Cerebellar nuclear complex (tissue), 1 donor: ENCODE measurements at places on chromosomes 3 and 15.

DNA sequence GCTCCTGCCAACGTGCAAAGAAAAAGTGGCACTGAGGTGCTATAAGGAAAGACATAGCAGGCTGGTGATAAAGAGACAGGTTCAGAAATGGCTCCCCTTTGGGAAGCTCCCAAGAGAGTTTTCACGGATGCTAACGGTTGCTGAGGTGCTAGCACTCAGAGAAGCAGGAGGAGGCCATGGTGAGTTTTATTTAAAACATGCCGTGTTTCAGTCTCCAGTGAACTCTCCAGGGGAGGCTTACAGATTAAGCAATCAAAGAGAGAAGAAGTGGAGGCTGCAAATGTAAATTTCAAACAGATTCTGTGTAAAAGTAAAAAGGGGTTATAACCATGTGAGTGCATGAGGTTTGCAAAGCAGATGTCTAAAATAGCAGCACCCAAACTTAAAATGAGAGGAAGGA is 346.2 kb downstream of the NTRK3 start:
- no peak for DNase-seq

DNA sequence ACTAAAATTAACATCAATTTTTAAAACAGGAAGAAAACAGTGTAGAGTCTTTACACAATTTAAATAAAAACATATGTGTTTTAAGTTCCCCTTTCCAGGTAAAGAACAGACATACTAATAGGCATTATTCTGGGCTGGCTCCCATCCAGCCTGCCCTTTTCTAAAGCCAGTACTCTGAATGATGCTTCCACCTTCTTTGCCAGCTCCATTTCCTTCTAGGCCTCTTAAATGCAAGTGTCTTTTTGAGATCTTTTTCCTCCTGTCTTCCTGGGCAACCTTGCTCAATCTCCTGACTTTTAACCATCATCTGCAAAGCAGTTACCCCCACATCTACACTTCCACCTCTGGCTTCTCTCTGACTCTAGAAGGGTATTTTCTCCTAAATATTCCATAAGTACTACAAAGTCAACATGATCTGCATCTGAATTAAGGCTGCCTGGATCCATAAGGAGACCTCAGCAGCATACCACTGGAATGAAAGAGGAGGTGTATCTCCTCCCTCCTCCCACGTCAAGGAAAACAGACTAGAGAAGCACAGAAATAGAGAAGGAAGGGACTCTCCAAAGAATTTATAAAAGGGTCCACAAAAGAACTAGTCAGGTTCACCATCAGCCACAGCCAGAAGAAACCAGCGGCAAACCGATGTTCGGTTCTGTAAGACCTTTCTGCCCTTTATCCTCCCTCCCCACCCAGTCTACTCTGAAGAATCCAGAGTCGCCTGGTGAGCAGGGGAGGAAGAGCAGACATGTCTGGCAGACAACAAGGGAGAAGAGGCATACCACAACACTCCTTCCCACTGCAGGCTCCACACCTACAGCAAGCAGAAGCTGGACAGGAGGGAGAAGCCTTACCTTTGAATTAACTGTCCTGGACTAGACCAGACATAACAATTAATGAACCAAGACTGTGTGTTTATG is 47.1 kb downstream of the GOLIM4 start:
- DNase-seq, result no peak

GRCh38 chr3:192079098-192079497 is 618.1 kb downstream of the PYDC2 start:
- no peak for DNase-seq

- DNase-seq, result no peak
Observed at GRCh38 chr3:164460851-164461250, 617.4 kb downstream of the SI start.

GRCh38 chr15:98083203-98083910 is 122.9 kb downstream of the ARRDC4 start:
- DNase-seq, result no peak

DNA sequence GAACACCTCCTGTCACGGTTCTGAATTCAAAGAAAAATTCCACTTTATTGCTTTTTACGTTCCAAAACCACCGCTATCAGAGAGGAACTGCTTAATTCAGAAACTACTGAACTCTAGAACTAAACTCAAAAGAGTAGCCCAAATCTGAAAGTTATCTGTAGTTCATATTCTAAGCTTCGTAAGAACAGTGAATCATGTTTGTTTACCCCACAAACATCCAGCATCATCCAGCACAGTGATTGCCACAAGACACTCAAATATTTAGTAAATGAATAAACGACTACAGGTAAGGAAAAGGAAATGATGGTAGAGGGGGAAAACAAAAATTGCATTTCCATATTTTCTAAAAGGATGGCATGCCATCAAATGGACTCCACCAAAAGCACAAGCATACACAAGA is 32.3 kb downstream of the VPS13C start:
- DNase-seq, result no peak

GRCh38 chr15:59347915-59348314 is 24.8 kb downstream of the MYO1E start:
- no peak for DNase-seq

GRCh38 chr3:19526071-19526470 is 377.8 kb downstream of the KCNH8 start:
- DNase-seq, result no peak

- DNase-seq, result no peak
Observed at GRCh38 chr3:190865828-190866227, 3.3 kb upstream of the GMNC start.

DNA sequence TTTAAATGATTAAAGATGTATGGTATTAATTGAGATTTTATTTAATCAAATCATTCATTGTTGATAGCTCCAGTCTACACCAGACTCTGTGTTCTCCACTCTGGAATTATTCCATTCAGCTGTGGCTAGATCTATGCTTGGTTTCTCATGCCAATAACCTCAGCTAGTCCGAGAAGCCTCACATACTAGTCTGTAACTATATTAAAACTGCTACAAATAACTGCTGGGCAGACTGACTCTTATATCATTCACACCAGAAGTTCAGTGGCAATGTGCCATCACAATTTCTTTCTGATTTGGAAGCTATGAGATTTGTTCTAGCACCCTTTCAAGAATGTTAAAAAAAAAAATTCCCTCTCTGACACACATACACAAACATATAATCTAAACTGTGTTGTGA is 947.3 kb downstream of the ROBO1 start:
- DNase-seq, result no peak

GRCh38 chr3:117597865-117598264 is 888.3 kb downstream of the TUSC7 start:
- DNase-seq, result no peak

- DNase-seq, result no peak
Observed at GRCh38 chr3:83670416-83670815, 1288.4 kb upstream of the CADM2 start.

- DNase-seq, result no peak
Observed at GRCh38 chr3:66396161-66396760, 104.6 kb downstream of the LRIG1 start.

GRCh38 chr3:114746502-114746901 is 400.6 kb downstream of the ZBTB20 start:
- DNase-seq, result no peak

DNA sequence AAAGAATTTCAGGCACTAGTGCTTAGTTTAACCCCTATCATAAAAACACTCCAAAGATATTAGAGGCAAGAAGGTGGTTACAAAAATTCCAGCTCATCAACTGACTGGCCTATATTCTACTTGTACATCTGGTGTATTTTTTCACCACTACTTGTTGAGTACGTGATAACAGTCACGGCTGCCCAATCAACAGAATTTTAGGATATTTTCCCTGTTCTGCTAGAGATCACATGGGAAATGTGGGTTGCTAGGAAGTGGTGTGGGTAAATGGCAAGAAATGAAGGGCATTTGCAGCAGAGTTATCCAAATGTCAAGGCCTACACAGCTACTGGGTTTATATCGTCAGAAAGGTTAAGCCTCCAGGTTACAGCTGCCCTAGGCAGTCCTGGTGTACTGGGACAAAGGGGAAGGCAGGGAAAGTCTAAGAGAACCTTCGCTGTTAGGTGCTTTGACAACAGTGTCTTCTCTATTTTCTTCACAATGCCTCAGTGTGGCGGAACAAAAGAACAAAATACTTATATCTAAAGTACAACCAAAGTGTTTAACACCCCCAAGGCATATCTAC is 81.9 kb downstream of the FMN1 start:
- DNase-seq, result no peak

DNA sequence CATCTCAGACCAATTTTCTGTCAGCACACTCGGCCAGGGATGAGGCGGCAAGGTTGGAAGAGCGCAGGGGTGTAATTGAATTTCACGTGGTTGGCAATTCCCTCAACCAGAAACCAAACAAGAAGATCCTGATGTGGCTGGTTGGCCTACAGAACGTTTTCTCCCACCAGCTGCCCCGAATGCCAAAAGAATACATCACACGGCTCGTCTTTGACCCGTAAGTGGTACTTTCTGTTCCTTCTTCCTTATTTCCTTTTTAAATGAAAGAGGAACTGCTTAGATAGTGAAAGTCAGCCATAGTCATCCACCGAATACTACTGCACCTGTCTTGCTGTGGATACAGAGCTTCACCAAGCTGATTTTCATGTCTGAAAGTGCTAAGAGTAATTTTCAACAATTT is 60.1 kb downstream of the SGO1 start:
- DNase-seq, result no peak

DNA sequence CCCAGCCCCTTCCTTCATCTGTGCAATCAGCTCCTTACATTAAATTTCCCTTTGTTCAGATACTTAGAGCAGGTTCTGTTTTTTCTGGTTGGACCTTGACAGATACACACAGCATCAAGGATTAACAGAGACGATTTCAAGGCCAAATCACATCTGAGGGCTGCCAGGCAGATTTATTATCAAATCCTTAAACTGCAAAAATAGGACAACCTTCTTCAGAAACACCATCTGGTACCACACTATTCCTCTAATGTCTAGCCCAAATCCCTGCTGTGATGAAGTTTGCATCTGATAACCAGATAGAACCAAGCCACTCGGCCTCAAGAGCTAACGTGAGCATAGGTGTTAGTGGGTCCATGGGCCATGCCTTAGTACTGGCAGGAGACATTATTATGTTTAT is 250.7 kb upstream of the PROK2 start:
- DNase-seq, result no peak

GRCh38 chr3:6585360-6585759 is 275.6 kb upstream of the GRM7 start:
- no peak for DNase-seq

DNA sequence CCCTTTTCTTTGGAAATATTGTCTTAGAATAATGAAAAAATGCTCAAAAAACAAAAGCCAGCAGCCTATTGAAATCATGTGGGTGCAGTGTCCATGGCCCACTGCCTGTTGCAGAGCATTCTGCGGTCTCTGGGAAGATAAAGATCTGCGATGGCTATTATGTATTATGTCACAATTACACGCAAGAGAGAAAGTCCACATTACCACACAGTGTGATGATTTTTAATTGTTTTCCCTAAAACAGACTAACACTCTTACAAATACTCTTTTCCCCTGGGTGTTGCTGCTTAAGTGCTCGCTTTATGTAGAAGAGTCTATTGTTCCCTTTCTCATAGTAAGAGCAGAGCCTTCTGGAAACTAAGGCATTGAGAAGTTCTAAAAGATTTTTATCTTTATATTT is 32.2 kb downstream of the SSR3 start:
- DNase-seq, result no peak

GRCh38 chr3:25555695-25556437 is 108.8 kb downstream of the TOP2B start:
- DNase-seq, result no peak

- no peak for DNase-seq
Observed at GRCh38 chr15:39908186-39908585, 11.9 kb downstream of the GPR176 start.

DNA sequence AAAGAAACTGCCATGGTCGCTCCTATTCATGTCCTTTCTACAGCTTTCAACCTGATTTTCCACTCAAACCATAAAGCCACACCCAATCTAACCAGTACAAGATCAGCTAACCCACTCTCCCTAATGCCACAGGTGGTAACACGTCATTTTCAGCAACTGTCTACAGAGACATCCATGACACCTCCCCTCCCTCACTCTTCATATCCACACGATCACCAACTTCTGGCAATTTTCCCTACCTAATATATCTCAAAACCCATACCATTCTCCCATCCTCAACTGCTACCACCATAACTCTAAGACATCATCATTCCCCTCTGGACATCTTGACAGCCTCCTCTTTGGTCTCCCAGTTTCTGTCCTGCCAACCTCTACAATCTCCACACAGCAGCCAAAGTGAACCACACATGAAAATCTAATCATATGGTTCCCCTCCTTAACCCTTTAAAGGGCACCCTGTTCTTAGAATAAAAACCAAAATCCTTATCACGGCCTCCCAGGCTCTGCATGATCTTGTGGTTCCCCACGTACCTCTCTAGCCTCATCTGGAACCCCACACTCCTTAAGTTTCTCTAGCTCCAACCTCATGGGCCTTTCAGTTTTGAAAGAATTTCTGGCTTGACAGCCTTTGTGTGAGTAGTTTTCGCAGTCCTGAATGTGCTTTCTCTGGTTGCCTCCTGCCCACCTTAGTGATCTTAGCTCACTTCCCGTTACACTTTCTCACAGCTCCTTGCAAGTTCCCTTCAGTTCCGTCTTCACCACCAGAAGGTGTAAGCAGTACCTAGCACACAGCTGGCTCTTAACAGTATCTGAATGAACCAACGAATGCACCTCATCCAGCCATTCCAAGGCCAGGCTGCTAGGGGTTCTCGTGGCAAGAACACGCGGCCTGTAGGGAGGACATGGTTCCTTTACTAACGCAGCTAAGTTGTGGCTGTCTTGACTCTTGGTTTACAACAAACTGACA is 33.4 kb downstream of the SPINK8 start:
- DNase-seq, result no peak

GRCh38 chr3:54706738-54707137 is 221.1 kb downstream of the LRTM1 start:
- no peak for DNase-seq

DNA sequence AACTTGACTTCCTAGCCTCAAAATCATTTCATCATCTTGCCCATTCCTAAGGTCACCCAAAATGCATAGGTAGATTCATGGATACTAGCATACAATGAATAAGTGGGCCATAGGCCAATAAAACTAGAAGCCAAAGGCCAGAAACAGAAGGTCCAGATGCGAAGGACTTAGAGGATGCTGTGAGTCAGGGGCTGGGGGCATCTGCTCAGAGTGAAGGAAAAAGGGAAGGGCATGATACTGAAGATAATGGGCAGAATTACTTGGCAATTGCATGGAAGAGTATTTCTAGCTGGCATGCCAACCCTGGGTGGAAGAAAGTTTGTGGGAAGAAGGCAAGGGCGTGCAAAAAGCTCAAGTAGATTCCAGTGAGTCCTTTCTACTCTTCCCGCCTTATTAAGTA is 27.5 kb downstream of the ILDR1 start:
- DNase-seq, result no peak

GRCh38 chr3:33417066-33417673 is 23.0 kb downstream of the UBP1 start:
- no peak for DNase-seq

- no peak for DNase-seq
Observed at GRCh38 chr3:146374146-146374545, 95.2 kb downstream of the PLSCR2 start.

DNA sequence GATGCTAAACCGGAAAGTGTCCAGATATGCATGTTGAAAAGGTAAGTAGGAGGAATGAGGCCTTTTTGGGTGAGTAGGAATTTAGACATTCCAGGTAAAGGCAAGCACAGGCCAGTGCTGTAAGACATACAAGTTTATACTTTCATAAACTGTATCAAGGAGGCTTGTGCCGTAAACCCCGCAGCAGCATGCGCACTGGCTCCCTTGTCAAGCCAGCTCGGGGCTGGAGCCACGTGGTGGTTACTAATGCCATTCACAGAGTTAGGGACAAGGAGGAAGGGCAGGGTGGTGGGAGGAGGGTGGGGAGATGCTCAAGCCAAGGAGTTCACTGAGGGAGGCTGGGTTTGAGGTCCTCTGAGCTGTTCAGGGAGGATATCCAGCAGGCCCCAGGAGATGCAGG is 35.8 kb downstream of the PLD1 start:
- no peak for DNase-seq
